ENCODE measurements at places on chromosomes 11 and 22.

GRCh38 chr22:39520226-39521105 lies at the start of gene ATF4:
TSS of gene ATF4 (plus strand) at chr22:39520562. CDS start at chr22:39521446, 884 bp downstream.
- peak; percentile 94 for DNase-seq

DNA sequence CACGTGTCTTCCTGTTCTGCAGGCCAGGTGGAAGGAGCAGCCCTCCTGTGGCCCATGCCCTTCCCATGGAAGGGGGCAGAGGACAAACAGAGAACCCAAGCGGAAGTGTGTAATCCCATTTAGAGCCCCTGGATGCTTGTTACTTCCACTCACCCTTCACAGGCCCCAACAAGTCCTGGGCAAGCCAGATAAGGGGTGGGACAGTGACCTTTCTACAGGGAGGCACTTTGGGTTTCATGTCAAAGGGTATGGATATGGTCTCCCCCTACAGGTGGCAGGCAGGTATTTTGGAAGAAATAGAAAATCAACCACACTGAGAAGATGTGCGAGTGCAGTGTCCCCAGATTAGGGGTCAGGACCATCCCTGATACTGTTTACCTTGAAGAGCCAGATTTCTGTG lies 11.4 kb downstream of the MPEG1 start:
- no peak for DNase-seq

DNA sequence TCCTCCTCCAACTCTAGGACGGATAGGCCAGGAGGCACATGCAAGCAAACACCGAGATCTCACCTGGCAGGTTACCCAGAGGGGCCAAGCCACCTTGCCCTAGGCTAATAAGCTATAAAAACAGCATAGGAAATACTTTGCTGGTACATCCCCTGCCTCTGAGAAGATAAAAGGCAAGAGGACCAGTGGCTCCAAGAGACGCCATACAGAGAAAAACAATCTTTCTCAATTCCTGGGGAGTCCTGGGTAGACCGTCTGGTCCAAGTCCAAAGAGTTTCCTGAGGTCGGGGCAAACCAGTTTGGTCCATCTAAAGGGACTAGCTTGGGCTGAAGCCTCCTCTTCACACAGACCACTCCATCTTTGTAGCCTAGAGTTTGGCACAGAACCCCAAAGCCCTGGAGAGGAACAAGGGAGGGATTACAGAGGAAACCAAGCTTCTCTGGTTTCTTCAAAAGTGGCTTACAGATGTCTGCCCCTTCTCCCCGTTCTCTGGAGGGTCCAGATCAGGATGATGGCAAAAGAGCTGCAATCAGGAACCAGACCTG lies 40.4 kb downstream of the NUMA1 start:
- DNase-seq, result no peak

- DNase-seq, result no peak
These were observed 200.0 kb downstream of the TBC1D22A start for GRCh38 chr22:46962406-46962805.

- no peak for DNase-seq
These were observed 859.0 kb downstream of the FAM181B start for GRCh38 chr11:81874635-81875034.

DNA sequence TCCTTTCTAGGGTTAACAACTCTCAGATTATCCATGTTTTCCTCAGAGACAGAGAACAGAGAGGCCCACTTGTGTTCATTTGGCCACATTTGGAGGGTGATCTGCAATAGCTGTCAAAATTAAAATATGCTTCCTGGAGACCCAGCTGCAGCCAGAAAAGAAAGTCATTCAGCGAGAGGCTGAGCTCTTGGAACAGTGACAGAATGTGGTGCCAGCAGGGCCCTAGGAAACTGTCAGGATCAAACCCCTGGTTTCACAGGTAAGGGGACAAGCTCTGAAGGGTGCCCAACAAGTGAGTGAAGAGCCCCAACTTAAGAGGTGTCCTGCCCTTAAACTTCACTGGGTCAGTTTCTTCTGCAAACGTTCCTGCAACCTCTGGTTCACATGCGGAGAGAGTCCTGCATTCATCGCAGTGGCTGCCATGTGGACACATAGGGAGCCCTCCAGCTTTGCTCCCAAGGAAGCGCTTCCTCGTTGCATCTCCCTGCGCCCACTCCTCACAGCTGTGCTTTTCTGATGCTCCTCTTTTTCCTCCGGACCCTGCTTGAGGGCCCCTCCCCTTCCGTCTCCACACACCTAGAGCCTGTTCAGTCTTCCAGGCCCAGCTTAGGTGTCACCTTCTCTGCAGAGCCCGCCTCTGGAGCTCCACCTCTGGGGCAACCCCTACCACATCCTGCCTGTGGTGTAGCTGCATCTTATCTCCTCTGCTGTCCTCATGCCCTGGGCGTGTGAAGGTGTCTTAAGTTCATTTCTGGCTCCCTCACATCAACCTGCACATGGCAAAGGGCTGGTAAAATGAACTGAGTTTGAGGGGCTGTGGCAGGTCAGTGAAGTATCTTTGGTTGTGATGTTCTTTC lies 3.9 kb downstream of the UCP3 start:
- peak; percentile 64 for DNase-seq

DNA sequence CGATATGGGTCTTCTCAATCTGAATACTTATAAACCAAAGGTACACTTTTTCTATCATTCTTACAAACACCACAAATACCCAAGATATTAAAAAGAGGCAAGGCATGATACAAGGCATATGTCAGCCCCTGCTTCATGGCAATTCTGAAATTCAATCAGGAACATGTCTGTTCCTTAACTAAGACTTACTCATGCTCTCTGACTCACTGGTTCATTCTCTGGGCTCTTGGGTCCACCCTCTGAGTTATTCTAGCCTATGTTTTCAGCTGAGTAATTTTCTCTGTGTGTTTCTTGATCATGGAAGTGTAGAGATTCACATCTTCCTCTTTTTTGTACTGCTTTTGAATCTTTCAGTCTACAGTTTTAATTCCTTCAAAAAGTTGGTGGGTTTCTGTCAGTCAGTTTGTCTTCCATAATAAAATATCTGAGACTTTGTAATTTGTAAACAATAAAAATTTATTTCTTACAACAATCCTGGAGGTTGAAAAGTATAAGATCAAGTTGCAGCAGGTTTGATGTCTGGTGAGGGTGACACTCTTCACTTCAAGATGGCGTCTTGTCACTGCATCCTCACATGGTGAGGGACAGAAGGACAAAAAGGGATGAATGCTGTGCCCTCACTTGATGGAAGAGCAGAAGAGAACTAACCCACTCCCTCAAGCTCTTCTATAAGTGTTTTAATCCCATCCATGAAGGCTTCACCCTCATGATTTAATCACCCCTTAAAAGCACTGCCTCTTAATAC lies 211.7 kb downstream of the FAM76B start:
- no peak for DNase-seq

DNA sequence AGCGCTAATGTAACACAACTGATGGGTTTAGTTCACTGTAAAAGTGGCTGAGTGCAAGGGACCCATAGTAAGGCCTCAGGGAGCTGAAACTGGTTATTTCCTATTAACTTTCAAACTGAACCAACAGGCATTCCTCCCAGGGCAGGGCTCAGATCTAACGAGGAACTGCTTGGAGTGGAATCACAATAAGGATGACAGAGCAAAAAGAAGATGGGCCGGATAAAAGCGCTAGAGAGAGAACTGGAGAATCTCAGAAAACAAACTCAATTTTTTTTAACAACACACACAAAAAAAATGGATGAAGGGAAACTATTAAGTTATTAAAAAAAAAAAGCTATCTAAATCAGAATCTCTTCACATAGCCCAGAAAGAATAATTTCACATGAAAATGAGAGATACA lies 14.2 kb upstream of the CHORDC1 start:
- no peak for DNase-seq

GRCh38 chr11:57397394-57397990 lies 7.0 kb upstream of the PRG2 start:
- DNase-seq, result no peak

GRCh38 chr11:107182978-107183377 lies 164.7 kb upstream of the GUCY1A2 start:
- no peak for DNase-seq

- no peak for DNase-seq
These were observed 82.0 kb upstream of the SC5D start for GRCh38 chr11:121210445-121211080.

DNA sequence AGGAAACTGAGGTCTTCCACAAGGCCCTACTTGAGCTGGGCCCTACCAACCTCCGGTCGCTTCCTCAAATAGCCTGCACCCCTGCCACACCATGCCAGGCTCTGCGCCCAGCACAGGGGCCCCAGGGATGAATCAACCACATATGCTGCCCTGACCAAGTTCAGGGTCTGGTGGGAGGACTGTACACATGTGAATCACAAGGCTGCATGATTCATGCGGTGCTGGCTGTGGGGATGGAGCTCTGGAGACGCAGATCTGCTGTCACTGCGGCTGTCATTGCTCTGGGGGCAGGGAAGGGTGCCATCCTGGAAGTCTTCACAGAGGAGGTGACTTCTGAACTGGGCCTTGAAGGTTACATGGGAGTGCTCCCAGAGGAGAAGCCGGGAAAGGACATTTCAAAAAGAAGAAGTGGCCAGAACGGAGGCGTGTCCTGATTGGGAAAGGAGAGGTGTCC lies 21.5 kb downstream of the CYTH4 start:
- no peak for DNase-seq

DNA sequence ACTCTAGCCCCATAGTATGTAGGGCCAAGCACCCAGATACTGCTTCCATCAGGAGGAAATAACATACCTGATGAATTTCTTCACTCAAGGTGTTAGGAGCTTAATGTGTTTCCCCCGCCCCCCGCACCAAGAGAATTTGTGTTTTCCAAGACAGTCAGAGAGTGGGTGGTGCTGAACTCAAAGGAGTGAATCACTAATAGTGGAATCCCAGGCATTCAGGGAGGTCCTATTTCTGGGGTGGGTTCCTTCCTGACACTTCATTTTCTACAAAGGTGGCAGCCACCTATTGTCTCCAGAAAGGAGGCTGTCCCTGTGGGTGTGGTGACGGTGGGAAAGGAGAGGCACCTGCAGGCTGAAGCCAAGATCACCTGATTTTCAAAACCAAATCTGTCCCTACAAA lies 50.8 kb upstream of the ELF5 start:
- no peak for DNase-seq

DNA sequence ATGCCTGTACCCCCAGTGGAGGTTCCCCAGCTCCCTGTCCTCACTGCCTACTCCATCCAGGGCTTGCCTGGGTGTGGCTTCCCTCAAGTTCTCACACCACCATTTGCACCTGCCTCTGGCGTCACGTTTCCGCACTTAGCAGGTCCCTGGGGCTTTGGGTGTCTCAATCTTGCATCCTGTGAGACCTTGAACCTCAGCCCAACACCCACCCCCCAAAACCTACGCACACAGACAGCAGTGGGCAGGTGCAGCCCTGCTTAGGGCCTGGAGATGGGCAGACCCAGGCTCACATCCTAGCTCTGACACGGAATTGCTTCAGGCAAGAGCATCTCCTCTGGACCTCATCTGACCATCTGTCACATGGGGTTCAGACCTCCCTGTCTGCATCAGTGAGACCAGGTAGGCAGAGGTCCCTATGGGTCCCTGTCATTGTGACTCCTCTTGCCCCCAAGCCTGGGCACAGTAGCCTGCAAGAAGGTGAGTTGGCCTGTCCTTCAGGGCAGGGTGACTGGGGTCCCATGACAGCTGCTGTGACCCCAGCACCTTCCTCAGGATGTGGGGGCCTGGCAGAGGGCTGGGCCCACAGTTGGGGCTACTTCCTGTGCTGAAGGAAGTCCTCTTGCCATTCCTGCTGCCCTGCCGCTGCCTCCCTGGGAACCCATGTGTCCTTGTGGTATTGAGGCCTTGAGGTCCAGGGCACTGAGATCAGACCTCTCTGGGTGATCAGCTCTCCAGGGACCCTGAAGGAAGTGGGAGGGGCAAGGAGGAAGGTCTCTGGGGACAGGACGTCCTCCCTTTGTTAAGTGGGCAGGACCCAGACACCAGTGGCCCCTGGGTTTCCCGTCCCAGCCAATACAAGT lies 2.0 kb downstream of the SIPA1 start:
- no peak for DNase-seq

DNA sequence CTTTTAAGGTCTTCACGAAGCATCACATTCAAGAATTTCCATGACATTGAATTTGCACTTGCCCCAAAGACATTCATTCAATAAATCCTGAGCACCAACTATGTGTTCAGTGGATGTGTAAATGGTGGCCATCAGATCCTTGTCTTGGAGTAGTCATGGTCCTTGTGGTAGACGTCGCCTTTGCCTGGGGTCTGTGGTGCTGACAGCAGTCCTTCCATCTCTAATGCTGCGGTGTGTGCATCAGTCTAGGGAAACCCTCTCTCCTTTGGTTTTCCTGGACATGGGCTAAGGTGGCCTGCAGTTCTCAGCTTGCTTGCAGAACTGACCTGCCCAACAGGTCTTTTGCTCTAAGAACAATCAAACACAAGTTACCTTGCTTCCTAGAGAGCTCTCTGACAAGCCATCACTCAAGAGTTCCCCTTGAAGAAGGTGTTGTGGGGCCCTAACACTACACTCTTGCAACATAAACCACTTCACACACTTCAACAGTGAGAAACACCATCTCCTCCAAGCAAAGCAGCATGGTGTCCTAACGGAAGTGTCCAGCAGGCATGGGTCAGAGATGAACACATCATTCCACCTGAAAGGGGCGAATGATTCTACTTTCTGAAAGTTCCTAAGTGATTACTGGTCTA lies 72.1 kb downstream of the BUD13 start:
- no peak for DNase-seq

- DNase-seq, result no peak
These were observed 988 bp upstream of the FLI1 start for GRCh38 chr11:128692753-128693415.

DNA sequence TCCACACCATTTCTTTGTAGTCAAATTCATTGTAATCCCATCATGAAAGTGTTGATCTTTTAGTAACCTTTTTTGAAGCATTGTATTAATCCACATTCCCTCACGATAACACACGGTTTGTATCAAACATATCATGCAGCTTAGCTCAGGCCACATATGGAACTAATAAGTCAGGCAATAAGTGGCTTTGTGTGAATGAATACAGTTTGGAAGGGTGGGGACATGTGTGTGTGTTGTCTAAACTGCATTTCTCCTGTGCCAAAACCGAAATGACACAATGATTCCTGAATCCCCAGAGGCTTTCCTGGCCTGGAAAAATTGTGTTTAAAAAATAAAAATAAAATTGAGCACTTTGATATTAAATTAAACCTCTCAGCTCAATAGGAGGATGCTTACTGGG lies 98.3 kb downstream of the WNT11 start:
- DNase-seq, result no peak

DNA sequence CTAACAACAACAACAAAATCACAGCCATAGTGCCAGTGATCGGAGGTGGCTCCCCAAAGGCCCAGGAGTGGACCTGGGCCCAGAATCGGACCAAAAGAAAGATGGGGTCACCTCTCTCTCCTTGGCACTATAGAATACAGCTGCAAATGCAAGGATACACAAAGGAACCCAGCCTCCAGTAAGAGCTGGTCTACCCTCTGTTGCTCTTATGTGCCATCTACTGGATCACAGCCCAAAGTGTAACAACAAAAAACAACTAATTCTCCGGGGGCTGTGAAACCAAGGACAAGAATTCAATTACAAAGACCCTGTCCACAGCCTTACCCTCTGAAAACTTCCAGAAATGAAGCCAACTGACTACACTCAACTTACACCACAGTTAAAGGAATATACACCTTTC lies 21.6 kb downstream of the OR8G5 start:
- DNase-seq, result no peak

GRCh38 chr22:47164514-47165337 lies 402.3 kb downstream of the TBC1D22A start:
- DNase-seq, result no peak

Measured in stimulated activated CD4-positive, alpha-beta T cell treated with anti-CD3 and anti-CD28 coated beads, Interleukin-1b, Interleukin-23, amount 100 ng/mL, for 1 hour (primary cell).